ENCODE measurements at places on chromosomes 5 and 9.

DNA sequence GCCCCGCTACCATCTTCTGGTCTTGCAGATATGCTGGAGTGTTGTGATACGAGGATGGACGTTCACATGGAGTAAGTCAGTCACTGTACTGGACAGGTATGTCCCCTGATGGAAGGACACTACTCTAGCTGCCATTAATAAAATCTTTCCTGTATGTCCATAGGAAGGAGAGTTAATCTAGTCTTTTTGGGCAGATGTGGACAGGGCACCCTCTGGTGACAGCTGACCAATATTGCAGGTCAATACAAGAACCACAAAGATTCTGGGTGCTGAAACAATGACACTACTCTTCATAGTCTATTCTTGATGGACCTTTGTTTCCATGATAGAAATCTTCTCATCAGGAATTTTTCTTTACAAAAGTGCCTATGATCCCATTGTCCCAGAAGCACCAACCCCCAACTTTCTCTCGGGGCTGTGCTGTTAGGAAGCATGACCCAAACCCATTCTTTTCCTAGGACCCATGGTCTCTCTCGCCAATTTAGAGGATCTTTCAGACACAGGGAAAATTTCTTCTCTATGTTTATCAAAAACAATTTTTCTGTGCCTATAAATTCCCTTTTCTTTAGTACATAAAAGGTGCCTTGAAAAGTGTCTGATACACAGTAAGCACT is 376.9 kb downstream of the DTWD2 start:
- peak; percentile 30 for DNase-seq

DNA sequence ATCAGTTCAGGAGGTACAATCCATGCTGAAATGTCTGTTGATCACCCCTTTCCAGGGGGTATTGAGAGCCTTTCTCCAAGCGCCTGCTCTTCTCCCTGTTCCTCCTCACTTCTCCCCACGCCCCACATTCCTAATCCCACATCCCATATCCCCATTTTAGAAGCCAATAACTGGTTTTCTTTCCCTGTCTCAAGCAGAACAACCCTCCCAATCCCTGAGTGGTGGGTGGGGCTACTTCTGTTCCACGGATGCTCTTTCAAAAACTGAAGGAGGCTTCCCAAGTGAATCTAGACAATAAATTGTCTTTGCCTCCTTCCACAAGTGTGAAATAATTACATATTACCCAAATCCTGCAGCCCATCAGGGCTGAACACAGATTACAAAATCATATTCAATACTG is 77.0 kb upstream of the SEMA6A start:
- DNase-seq = no peak

DNA sequence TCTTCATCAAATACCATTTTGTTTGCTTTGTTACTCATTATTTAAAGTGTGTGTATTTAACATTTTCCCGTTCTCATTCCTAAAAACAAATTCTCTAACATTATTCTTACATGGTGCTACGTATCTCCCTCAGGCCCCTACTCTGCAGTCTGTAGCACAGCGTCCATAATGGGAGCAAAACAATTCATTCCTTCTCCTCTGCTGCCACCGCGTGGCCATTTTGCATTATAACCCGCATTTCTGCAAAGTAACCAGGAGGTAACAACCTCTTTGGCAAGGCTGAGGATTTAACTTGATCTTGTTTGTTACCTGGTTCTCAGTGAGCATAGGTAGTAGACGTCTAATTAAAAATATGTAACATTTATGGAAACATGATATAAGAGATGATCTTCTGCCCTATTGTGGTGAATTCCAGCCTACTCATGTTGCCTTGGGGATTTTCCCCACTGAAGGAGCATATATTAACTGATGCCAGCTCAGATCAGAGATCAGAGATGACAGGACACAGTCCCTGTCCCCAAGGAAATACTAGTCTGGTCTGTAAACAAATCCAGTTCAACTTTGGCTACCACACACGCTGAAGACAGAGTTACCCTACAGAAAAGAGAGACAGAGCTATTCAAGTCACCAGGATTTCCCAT is 10.5 kb downstream of the OR1K1 start:
- peak; percentile 83 for DNase-seq

GRCh38 chr5:135645336-135646180 is 66.8 kb upstream of the CXCL14 start:
- DNase-seq = no peak

DNA sequence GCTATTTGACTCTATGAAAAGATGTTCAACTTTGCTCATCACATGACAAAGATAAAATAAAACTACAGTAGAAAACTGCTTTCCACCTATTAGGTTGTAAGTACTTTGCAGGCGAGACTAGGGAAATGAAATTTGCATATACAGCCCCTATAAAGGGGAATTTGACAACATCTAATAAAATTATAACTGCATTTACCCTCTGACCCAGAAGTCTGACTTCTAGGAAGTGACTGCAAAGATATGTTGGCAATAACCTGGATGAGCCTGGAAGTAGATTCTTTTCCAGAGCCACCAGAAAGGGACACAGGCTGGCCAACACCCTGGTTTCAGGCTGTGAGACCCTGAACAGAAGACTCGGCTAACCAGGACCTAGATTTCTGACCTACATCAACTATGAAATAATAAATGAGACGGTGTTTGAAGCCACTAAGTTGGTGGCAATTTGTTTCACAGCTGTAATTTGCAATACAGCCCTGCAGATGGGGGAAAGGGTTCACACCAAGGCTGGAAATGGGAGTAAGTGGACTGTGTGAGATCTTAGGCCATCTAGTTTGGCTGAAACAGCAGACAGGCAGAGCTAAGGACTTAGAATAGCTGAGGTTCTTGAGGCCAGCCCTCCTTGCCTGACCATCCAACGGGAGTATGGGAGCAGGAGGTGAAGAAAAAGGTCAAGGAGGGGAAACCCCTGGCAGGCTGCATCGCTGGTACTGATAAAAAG is 106.6 kb downstream of the SIL1 start:
- no peak for DNase-seq

DNA sequence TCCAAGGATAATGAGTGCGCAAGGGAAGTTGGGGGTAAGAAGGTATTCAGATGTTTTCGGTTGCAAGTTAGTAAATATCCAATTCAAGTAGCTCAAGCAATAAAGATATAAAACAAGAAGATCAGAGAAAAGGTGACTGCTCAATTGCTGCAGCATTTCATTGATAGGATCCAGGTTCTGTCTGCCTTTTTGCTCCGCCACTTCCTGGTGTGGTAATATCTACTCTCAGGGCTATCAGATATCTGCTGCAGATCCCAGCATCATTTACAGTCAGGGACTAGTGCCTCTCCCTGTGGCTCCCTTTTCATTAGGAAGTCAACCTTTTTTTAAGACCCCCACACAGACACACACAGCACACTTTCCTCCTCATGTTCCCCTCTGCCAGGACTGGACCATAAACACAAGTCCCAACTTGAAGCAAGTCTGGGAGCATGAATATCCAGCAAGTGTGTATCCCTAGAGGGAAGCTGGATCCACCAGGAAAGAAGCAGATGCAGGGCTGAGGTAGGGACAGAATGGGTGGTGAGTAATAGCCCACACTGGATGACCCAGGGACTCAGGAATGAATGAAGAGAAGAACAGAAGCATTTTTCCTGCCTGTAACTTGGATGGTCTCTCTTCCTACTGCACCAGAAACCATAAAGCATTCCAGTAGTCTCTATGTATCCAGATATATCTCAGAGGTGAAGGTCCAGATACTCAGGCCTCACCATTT is 53.7 kb downstream of the ZNF622 start:
- DNase-seq = no peak
